ENCODE measurements at places on chromosomes 12 and 14.

- no peak for ATAC-seq
Observed at GRCh38 chr14:99481745-99482099, 513 bp downstream of the CCNK start.

DNA sequence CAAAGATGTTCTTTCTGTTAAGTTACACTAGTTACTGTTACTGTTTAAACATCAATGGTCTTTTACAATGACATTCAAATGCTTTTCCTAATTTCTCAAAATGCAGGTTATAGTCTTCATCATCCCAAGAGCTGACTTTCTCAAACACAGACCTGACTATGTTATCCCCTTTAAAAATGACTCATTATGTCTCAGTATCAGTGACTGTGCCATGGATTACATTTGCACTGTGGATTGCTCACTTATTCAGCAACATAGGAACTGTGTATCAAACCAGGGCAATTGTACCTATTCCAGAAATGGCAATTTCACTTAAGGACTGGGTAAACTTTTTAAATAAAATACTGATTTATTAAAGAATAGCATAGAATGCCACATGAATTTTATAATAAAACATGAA lies 630.2 kb upstream of the NOVA1 start:
- ATAC-seq = no peak

- no peak for ATAC-seq
Observed at GRCh38 chr12:105461944-105462762, 131.7 kb downstream of the C12orf75 start.

DNA sequence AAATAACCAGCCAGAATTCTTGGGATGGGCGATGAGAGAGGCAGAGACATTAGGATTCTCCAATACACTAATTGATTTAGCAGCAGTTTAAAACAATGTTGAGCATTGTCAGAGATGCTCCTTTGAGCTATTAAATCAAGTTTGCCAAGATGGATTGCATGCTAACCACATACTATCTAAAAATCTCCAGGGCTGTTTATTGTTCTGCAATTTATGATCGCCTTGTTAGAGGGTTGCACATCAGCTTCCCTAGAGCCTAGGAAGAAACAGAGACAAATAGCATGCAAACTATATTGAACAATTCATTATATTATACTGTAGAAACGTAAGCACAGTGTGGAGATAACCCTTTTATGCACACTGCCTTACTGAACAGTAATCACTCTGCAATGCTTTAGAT lies 599.9 kb downstream of the SOX5 start:
- ATAC-seq = no peak

GRCh38 chr12:93650626-93651025 lies 26.5 kb upstream of the CRADD start:
- no peak for ATAC-seq

DNA sequence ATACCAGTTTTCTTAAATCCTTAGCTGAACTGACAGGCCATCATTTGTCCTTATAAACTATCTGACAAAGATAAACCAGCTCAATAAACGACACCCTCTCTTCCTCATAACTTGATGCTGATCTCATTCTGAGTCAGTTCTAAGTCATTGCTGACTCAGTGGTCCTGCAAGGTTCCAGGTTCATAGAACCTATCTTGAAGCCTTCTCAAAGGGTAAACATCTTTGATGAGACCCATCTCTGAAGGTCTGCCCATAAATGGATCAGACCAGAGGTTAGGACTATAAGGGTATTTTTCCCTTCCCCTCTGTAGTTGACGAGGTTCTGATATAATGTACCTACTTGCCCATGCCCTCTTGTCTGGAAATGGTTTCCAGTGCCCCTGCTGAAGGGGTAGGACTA lies 11.9 kb downstream of the NAA25 start:
- ATAC-seq = peak; percentile 65

GRCh38 chr12:44431647-44432343 lies 444.3 kb downstream of the NELL2 start:
- no peak for ATAC-seq

- ATAC-seq = no peak
Observed at GRCh38 chr12:66491853-66492252, 187.0 kb downstream of the GRIP1 start.

DNA sequence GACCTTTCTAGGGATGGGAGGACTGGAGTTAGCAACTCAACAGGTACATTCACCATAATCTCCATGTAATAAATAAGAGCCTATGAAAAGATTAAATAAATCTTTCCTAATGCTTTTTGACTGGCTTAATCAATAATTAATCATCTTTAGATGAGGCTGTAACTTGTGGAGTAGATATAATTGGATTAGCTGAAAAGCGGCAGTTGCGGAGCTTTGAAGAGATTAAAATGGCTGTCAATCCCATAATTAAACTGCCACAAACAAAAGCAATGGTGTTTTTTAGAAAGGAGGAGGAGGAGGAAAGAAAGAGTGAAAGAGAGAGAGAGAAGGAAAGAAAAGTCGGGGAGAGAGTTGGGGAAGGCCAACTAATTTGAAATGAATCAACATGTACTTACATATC lies 70.7 kb upstream of the TMEM263 start:
- no peak for ATAC-seq

GRCh38 chr12:106910202-106910601 lies 45.5 kb upstream of the TMEM263 start:
- ATAC-seq = no peak

DNA sequence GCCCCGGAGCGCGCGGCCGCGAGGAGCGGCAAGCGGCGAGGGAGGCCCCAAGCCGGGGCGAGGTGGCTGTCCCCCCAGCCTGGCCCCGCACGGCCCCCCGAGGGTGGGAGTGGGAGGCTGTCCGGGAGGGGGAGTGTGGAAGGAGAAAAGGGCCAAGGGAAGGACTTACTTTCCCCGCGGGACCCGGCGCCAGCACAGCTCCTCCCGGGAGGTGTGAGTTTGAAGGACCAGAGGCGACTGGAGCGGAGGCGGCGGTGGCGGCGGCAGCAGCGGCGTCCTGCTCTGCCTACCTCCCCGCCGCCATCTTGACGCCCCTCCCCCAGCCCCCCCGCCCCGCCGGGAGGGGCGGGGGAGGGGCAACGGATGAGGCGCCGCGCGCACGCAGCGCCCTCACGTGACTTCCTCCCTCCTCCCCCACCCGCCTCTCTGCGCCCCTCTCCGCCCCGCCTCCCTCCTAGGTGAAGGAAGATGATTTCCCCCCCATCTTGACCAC lies at the start of gene SBNO1:
SBNO1 (minus strand) TSS at position 316 of the 493 bp plus-strand sequence. CDS start 14,406 bp downstream, outside the sequence.
- ATAC-seq = peak; percentile 59

GRCh38 chr14:79605849-79606248 lies 605.5 kb downstream of the DIO2 start:
- no peak for ATAC-seq

- ATAC-seq = no peak
Observed at GRCh38 chr12:53506450-53506785, 866 bp downstream of the NPFF start.

GRCh38 chr14:20329355-20329754 lies 3.7 kb downstream of the CCNB1IP1 start:
- ATAC-seq = no peak

GRCh38 chr14:99315197-99315596 lies 43.2 kb upstream of the BCL11B start:
- no peak for ATAC-seq

GRCh38 chr12:131608740-131609690 lies 101.9 kb upstream of the SFSWAP start:
- 0 out of 3 replicates have a peak, but pooled peaks have one; percentile 38 for ATAC-seq

- no peak for ATAC-seq
Observed at GRCh38 chr14:20988717-20989470, 886 bp upstream of the METTL17 start.

DNA sequence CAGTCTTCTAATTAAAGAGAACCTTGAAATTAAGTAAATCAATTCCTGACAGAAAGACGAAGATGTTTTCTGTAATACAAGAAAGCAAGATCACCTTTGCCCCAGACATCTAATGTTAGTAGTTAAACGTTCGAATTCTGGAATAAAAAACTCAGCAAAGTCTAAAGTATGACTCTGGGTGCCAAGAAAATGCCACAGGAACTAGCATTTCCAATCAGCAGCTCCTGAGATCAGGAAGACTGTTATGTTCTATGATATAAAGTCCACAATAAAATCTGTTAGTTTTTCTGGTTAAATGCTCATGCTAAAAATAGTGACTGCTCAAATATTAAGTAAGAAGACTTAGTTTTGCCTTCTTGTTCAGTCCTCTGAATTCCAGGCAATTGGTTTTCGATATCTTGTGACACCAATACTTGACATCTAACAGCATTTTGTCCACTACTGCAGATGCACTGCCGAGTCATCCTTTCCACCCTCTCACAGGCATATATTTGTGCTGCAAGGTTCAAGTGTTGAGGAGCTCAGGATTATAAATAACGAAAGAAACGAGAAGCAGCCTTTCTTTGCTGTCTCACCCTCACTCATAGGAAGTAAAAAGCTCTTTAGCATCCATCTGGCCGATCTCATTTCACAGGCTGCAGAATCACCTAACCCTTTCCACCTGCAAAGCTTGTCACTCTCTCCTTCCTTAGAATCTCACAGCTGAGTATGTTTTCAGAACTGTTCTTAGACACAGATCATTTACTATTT lies 32.0 kb downstream of the SSH1 start:
- ATAC-seq = peak; percentile 19

DNA sequence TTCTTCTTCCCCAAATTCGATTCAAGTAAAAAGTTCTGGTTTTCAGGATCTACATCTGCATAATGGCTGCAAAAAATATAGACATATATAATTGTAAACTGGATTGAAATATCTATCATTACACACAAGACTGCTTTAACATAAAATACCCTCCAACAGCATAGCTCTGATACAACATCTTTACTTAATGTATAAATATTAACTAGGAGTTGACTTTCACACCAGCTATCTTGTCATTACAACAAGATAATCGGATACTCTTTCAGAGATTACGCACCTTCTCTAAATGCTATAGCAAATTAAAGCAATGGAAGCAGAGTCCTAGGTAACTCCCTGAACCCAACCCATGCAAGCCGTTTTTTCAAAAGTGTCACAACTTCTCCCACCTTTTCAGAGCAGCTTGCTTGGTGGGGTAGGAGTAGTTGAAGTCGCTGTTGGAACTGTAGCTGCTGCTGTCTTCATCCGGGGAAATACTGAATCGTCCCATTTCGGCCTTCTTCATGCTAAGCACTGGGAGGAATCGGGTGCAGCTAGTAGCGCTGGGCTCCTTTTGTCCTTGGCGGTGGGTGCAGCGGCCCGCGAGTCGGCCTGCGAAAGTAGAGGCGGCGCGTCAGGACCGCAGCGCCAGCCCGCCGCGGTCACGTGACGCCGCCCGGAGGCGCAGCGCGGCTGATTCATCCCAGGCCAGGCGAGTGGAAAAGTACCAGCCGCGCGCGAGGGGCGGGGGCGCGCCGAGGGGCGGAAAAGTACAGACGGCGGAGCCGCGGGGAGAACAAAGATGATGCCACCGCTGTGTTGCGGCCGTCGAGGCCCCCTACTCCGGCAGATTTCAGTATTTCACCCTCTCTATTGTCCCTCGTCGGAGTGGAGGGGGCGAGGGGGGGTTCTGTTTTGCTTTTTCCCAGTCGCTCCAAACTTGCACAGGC lies 1.5 kb downstream of the SLC38A2 start:
- peak; percentile 39 for ATAC-seq

DNA sequence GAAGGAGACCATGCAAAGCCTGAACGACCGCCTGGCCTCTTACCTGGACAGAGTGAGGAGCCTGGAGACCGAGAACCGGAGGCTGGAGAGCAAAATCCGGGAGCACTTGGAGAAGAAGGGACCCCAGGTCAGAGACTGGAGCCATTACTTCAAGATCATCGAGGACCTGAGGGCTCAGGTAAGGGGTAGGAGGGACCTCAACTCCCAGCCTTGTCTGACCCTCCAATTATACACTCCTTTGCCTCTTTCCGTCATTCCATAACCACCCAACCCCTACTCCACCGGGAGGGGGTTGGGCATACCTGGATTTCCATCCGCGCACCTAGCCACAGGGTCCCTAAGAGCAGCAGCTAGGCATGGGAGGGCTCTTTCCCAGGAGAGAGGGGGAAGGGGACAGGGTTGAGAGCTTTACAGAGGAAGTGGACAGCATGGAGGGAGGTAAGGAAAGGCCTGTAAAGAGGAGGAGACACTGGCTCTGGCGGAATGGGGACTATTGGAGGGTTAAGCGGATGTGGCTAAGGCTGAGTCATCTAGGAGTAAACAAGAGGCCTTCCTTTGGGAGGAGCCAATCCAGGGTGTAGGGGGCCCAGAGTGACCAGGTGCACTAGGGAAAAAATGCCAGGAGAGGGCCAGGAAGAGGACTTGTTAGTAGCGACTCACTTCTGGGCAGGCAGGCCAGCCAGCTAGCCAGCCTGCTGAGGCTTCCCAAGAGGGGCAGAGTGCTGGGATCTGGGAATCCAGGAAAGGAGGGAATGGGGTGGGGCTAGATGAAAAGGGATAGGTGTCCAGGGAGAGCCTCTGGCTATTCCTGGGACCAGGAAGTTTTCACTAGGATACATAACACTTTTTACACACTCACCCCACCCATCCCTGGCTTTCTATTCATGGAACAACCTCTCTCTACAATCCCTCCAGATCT lies 754 bp downstream of the KRT18 start:
- peak; percentile 88 for ATAC-seq

DNA sequence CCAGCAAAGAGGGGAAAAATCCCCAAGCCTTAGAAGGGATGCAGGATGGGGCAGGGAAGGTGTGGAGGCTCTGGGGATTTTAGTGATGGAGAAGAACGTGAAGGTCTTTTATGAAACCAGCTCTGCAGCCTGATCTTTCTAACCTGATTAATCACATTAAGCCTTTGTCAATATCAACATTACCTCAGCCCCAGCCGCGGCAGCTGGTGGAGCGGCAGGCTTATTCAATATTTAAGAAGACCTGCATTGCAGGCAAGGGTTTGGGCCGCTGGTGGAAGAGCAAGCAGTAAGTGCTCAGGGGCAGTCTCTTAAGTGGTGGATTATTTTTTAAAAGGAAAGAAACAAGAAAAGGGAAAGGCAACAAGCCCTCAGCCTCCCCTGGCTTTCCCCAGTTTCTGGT lies 16.6 kb downstream of the RPH3A start:
- ATAC-seq = no peak

DNA sequence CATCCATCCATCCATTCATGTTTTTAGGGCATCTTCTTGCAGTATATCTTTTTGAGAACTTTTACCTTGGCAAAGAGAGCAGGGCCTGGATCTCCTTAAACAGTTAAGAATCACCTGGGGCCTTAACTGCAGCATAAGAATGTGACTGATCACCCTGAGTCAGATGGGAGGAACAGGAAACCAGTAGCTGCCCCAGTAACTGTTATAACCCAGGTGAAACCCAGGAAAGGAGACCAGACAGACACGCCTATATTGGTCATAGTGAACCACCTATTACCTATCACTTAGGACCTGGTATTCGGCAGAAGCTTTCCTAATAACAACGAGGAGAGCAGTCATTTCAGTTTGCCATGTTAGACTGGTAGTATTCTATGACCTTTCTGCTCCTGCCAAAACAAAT lies 43.4 kb upstream of the NR2C1 start:
- ATAC-seq = peak; percentile 4

- no peak for ATAC-seq
Observed at GRCh38 chr12:93005928-93006392, 76.9 kb upstream of the EEA1 start.

- ATAC-seq = peak; percentile 73
Observed at GRCh38 chr12:64526859-64527258, 74.9 kb downstream of the TBK1 start.

DNA sequence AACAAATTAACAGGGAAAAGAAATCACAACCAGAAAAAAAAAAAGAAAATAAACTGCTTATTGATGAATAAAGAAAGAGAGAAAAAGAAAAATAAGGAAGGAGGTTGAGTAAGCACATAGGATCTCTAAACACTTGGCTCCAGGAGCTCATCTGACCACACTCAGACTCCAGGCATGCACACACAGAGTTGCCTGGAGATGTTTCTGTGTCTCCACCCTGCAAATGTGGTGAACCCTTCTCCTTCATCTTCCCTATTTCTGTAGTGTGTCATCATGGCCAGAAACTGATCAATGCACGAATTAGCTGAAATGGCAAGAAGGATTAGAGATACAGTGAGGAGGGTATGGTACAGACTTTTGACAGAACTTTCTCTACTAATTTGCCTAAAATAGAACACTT lies 20.2 kb downstream of the OR4N2 start:
- no peak for ATAC-seq

Data from SK-N-SH treated with all-trans-retinoic acid at 6 μM for 48 hours (cell line).